Skin of body (tissue), 3 donors: ENCODE measurements at places on chromosomes 11 and 22. TPM values are rescaled to one million over a fixed set of nuclear protein-coding genes. Genes with fewer than 3 reads are reported as not detected.

Gene C22orf23
- 0.20 TPM for total RNA-seq

Gene OPCML
- total RNA-seq = 0.49 TPM

Gene PKDREJ
- 0.10 TPM for total RNA-seq

Gene RIMBP3C
- total RNA-seq = not detected

Gene OR51B2
- 0.59 TPM for total RNA-seq

Gene GRAMD1B
- 3.4 TPM for total RNA-seq

Gene MAPK8IP1
- total RNA-seq = 3.7 TPM

Gene NAV2
- 13.6 TPM for total RNA-seq

Gene PATE4
- total RNA-seq = not detected

Gene VPREB3
- not detected for total RNA-seq

Gene SLC22A6
- not detected for total RNA-seq

Gene TRIM51
- total RNA-seq = not detected

Gene CCDC15
- total RNA-seq = 4.3 TPM

Gene OR56A4
- total RNA-seq = not detected
